ENCODE measurements at places on chromosomes 7 and 10.

DNA sequence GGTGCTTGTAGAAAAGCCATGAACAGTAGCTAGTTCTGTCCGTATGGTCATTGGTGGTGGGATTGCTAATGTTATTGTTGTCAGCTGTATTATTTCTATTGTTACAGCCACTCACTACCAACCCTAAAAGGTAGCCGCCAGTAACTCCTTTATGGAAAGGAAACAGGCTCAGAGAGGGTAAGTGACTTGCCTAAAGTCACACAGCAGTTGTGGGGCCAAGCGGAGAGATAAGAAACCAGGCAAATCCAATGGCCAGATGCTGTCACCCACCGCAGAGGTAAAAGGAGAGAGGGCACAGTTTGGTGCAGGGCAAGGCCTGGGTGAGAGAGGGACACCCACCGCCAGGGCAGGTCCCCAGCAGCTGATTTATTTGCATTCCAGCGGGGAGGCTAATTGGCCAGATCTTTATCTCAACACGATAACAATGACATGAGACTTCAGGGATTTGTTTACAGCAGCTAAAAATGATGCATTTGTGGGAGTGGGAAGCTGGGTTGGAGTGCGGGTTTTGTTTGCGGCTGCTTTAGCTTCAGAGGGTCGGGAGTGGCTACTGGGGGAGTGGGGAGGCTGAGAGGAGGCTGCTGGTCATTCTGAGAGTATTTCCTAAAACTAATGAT, 8.6 kb upstream of the NKX2-3 start:
- DNase-seq: no peak

DNA sequence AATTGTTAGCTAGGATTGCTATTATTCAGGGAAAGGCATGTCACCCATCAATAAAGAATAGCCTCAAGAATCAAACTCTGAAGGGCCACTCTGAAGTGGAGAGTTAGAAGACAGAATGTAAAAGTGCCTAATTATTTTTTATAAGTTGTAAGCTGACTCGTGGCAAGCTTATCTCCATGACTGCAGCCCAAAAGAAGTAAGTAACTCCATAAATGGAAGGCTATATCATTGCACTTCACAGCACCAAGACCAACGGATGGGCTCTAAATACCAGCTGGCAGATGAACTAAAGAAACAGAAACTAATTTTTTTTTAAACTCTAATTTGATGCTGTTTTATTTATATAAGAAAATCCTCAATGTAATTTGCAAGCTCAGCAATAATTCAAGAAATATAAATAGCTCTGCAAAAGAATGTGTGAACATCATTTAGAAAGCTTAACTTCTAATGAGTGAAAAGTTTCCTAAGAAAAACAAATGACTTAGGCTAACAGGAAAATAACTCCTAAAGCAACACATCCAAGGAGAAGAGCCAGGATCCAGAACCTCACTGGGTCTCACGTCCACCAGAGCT, 165.5 kb downstream of the SNX13 start:
- peak; percentile 16 for DNase-seq

DNA sequence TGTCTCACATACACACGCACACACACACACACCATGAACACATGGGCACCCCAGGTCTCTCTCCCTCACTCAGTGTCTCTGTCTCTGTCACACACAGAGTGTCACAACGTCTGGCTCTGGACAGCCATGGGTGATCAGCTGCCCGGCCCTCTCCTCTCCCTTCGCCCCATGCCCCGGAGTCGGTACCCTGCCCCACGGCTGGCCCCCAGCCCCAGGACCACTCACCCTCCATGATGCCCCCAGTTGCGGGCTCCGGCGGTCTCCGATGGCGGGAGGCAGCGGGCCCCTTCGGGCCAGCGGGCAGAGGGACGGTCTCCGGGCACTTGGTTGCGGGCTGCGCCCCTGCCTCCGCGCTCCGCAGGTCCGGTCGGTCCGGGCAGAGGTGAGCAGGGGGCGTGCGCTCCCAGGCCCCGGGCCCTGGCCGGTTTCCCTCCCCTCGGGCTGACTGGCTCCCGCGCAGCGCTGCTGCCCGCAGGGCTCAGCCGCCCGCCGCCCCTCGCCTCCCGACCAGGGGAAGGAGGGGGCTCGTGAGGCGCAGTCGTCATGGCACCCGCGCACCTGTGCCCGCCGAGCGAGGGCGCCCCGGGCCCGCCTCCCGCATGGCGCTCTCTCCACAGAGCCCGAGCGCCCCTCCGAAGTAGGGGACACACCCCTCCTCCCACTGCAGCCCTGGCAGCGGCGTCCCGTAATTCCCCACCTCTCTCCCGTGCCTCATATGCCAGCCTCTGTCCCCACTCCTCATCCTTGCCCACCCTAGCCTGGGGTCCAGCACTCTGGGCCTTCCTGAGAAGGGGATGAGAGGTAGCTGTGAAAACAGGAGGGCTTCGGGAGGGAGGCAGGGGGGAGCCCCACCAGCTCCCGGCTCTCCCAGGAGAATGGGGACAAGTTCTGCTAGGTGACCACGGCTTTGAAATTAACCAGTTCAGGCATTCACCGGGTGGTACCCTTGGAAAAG, at the start of gene NPFFR1:
TSS of gene NPFFR1 (minus strand) at position 560 of the 955 bp plus-strand sequence. CDS start at position 232, 328 bp downstream.
- DNase-seq: no peak

- DNase-seq: no peak
These were observed 113.3 kb downstream of the ARHGAP22 start for GRCh38 chr10:48491392-48492139.

DNA sequence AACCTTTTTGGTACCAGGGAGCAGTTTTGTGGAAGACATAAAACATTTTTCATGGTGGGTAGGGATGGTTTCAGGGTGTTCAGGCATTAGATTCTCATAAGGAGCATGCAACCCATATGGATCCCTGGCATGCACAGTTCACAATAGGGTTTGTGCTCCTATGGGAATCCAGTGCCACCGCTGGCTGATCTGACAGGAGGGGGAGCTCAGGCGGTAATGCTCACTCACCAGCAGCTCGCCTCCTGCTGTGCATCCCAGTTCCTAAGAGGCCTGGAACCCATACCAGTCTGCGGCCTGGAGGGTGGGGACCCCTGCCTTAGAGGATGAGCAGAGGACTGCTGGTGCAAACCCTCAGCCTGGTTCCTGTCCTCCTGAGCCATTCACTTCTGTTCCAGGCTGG, 561.7 kb downstream of the SDK1 start:
- no peak for DNase-seq

- no peak for DNase-seq
These were observed 2.8 kb upstream of the SMARCD3 start for GRCh38 chr7:151251328-151251688.

DNA sequence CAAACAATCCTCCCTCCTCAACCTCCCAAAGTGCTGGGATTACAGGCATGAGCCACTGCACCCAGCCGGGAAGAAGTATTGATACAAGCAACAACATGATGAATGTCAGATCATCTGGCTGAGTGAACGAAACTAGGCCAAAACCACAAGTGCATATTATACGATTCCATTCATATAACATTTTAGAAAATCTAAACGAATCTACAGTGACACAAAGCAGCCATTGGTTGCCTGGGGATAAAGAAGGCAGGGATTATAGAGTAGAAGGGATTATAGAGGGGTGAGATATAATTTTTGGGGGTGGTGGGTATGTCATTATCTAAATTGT, 11.5 kb upstream of the RHBDD2 start:
- no peak for DNase-seq

DNA sequence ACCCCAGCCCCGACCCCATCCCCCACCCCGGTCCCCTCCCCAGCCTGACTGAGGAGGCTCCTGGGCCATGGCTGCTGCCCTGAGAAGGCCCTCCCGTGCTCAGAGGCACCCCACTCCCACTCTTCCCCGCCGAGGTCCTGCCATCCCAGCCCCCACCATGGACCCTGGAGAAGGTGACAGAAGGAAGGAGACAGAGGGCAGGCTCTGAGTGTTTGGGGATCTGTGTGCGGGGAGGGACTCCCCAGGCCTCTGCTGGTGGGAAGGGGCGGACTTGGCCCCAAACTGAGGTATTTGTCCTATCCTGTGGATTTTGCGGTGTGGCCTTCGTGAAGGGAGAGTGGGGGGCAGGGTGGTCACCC, 53.4 kb downstream of the PWWP2B start:
- no peak for DNase-seq
